ENCODE measurements at places on chromosomes 4 and X.

GRCh38 chr4:76504613-76505465 is 69.8 kb downstream of the SHROOM3 start:
- H3K4me1 ChIP-seq, result no peaks in the 10 kb centered on the region
- no peak overlapping the region for H3K4me3 ChIP-seq
- no peak overlapping the region for H3K27ac ChIP-seq
- H3K27me3 ChIP-seq, result no peaks in the 10 kb centered on the region
- no peak for DNase-seq
- no peaks in the 10 kb centered on the region for H3K36me3 ChIP-seq

DNA sequence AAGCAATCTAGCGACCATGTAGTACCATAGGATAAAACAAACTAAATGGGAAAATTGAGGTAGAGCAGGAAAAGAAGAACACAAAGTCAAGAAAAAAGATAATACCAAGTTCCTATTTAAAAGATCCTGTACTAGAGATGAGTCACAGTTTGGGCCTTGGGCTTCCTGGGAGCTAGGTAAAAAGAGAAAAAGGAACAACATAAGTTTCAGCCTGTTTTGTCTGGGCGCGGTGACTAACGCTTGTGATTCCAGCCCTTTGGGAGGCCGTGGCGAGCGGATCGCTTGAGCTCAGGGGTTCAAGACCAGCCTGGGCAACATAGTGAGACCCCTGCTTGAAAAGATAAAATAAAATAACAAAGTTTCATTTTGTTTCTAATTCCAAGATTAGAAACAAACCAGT is 14.0 kb upstream of the TMEM156 start:
- no peaks in the 10 kb centered on the region for H3K27me3 ChIP-seq
- DNase-seq, result no peak
- H3K36me3 ChIP-seq, result no peaks in the 10 kb centered on the region
- H3K27ac ChIP-seq, result 0 out of 2 replicates have a peak overlapping the region, but pooled peaks have one; percentile 2

DNA sequence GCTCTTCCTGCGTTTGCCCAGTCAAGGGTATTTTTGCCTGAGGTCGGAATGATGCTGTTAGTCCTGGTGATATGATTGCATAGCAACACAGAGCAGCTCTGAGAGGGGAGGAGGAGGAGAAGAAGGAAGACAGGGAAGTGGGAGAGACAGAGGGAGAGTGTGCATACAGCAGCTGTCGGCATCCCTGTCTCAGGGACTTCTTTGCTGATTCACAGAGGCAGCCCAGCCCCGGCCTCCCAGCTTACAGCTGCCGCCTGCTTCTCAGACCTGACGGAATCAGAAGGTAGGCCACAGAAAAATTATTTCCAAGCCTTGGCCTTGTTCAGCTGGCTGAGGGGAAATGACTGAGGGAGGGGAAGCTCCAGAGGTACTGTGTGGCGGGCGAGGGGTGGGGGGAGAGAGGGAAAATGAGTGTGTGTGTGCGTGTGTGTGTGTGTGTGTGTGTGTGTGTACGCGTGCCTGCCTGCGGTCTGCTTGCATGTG is 319 bp downstream of the DRP2 start:
- H3K4me1 ChIP-seq, result peaks cover 8% of the 10 kb centered on the region
- no peaks in the 10 kb centered on the region for H3K27me3 ChIP-seq
- no peak overlapping the region for H3K4me3 ChIP-seq
- no peak for DNase-seq

- no peak overlapping the region for H3K4me3 ChIP-seq
- peaks cover 15% of the 10 kb centered on the region for H3K36me3 ChIP-seq
- DNase-seq, result no peak
- no peak overlapping the region for H3K27ac ChIP-seq
Observed at GRCh38 chr4:92237559-92237958, 66.2 kb upstream of the GRID2 start.

DNA sequence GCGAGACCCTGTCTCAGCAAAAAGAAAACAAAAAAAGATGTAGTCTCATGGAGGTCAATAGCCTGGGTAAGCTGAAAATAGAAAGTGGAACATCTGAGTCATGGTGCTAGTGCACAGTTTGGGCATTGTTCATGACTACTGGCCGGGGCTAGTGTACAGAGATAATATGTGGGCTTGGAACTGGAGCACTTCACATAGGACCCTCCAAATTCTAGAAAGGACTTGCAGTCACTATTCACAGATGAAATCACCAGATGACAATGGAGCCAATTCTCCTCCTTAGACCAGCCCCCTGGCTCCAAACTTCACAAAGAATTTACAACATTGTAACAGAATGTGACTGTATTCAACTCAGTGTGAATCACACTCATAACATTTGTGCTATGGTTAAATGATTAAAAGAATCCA is 367.8 kb upstream of the SLC7A11 start:
- peaks cover 43% of the 10 kb centered on the region for H3K4me1 ChIP-seq
- DNase-seq, result no peak
- H3K27me3 ChIP-seq, result no peaks in the 10 kb centered on the region
- no peak overlapping the region for H3K27ac ChIP-seq
- no peak overlapping the region for H3K4me3 ChIP-seq
- H3K36me3 ChIP-seq, result no peaks in the 10 kb centered on the region
